Ascending aorta (tissue), 2 donors: ENCODE measurements at places on chromosomes 5 and 9.

DNA sequence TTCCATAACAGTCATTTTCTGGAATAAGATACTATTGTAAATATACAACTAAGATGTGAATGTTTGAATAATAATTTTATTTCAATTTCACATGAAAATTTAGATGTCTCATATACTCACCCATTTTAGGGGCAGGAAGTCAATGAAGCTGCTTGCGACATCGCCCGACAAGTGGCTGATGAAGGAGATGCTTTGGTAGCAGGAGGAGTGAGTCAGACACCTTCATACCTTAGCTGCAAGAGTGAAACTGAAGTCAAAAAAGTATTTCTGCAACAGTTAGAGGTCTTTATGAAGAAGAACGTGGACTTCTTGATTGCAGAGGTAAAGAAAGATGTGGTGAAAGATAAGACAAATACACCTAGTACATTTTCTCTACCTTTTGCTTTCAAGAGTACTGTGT is 8.6 kb downstream of the BHMT start:
- H3K4me3 ChIP-seq = no peak overlapping the region
- no peak for DNase-seq
- no peaks in the 10 kb centered on the region for H3K36me3 ChIP-seq
- no peaks in the 10 kb centered on the region for H3K4me1 ChIP-seq

- H3K27me3 ChIP-seq = no peaks in the 10 kb centered on the region
- no peaks in the 10 kb centered on the region for H3K4me1 ChIP-seq
- H3K4me3 ChIP-seq = no peak overlapping the region
- no peak for DNase-seq
These were observed 120.7 kb upstream of the RASEF start for GRCh38 chr9:83183621-83184020.

DNA sequence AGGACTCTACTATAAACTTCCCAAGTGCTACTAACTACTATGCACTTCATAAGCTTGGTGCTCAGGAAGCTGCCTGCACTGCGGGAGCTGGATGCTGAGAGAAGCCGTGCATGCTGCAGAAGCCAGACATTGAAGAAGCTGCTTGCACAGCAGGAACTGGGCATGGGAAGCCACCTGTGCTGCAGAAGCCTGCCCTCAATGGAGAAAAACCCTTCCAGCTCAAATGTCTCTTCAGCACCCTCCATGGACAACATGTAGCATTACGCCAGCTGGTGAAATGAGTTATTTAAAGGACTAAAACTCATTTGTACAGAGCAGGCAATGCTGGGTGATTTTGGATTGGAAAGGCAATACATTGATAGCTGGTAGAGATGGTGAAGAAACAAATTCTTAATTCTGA is 247.2 kb downstream of the KIF4B start:
- no peak overlapping the region for H3K4me3 ChIP-seq
- no peaks in the 10 kb centered on the region for H3K36me3 ChIP-seq
- no peaks in the 10 kb centered on the region for H3K27me3 ChIP-seq
- H3K27ac ChIP-seq = no peak overlapping the region
- H3K4me1 ChIP-seq = peaks cover 5% of the 10 kb centered on the region

DNA sequence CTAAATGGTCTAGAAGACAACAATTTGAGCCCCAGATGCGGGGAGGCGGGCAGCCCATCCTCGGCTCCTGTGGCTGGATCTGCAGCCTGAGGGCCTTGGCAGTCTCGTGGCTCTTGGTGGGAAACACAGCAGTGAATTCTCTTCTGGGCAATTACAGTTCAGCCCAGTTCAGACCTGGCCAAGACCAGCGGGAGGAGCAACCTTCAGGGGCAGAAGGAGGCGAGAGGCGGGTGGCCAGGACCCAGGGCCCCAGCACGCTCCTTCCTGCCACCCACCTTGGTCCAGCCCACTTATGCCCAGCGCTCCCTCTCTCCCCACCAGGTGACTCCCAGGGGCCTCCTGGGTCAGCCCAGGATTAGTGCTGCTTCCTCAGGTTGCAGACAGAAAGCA is 7.8 kb downstream of the MYMK start:
- H3K4me1 ChIP-seq = peaks cover 4% of the 10 kb centered on the region
- no peaks in the 10 kb centered on the region for H3K27me3 ChIP-seq
- H3K4me3 ChIP-seq = no peak overlapping the region
- H3K36me3 ChIP-seq = no peaks in the 10 kb centered on the region

DNA sequence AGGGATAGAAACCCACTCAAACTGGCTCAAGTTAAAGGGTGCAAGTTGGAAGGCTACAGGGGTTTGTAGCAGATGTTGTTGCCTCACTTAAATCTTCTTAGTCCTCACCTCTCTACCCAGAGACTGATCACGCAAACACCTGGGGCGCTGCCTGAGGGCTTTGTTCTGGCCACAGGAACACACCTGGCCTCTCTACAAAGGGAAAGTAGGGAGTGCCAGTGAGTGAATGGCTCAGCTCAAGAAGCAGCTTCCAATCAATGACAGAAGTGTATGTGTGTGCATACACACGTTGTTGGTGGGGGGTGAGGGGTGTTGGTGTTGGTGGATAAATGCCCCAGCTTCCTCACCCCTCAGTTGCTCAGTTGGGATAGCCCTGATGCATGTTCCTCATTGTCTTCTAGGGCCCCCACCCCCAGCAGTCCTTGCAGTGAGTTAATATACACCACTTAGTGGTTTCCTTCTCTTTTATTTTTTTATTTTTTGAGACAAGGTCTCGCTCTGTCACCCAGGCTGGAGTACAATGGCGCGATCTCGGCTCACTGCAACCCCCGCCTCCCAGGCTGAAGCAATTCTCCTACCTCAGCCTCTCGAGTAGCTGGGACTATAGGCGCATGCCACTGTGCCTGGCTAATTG is 30.6 kb upstream of the CTNNA1 start:
- no peak overlapping the region for H3K27ac ChIP-seq
- H3K4me1 ChIP-seq = peaks cover 5% of the 10 kb centered on the region
- H3K36me3 ChIP-seq = no peaks in the 10 kb centered on the region
- no peaks in the 10 kb centered on the region for H3K27me3 ChIP-seq

GRCh38 chr5:9398227-9398626 is 147.6 kb downstream of the SEMA5A start:
- H3K27ac ChIP-seq = no peak overlapping the region
- no peak overlapping the region for H3K4me3 ChIP-seq
- H3K27me3 ChIP-seq = no peaks in the 10 kb centered on the region
- H3K36me3 ChIP-seq = no peaks in the 10 kb centered on the region

GRCh38 chr9:121350993-121351561 is 19.0 kb downstream of the STOM start:
- H3K36me3 ChIP-seq = peaks cover 56% of the 10 kb centered on the region
- H3K4me3 ChIP-seq = no peak overlapping the region
- H3K27me3 ChIP-seq = no peaks in the 10 kb centered on the region

GRCh38 chr9:127351182-127352166 is 45.5 kb upstream of the SLC2A8 start:
- no peaks in the 10 kb centered on the region for H3K4me1 ChIP-seq
- H3K27me3 ChIP-seq = no peaks in the 10 kb centered on the region
- no peak for DNase-seq
- H3K4me3 ChIP-seq = no peak overlapping the region
- no peak overlapping the region for H3K27ac ChIP-seq

DNA sequence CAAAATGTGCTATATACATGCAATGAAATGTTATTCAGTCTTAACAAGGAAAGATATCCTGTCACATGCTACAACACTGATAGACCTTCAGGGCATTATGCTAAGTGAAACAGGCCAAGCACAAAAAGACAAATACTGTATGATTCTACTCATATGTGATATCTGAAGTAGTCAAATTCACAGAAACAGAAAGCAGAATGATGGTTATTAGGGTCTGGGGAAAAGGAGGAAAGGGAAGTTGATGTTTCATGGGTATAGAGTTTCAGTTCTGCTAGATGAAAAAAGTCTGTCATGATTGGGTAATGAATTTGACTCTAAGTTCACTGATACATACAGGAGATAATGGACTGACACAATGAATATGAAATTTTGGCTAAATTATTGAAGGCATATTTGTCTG is 11.2 kb upstream of the RIC1 start:
- DNase-seq = no peak
- H3K4me3 ChIP-seq = no peak overlapping the region
- no peaks in the 10 kb centered on the region for H3K36me3 ChIP-seq

- peaks cover 11% of the 10 kb centered on the region for H3K4me1 ChIP-seq
- no peak for DNase-seq
- peak overlapping the region; percentile 91 for H3K27ac ChIP-seq
- no peak overlapping the region for H3K4me3 ChIP-seq
These were observed 288.9 kb upstream of the MPDZ start for GRCh38 chr9:13568405-13568804.

- no peaks in the 10 kb centered on the region for H3K4me1 ChIP-seq
- no peak overlapping the region for H3K27ac ChIP-seq
- DNase-seq = no peak
- no peaks in the 10 kb centered on the region for H3K27me3 ChIP-seq
- H3K36me3 ChIP-seq = no peaks in the 10 kb centered on the region
These were observed 1942.4 kb upstream of the WWC1 start for GRCh38 chr5:166349046-166349445.

DNA sequence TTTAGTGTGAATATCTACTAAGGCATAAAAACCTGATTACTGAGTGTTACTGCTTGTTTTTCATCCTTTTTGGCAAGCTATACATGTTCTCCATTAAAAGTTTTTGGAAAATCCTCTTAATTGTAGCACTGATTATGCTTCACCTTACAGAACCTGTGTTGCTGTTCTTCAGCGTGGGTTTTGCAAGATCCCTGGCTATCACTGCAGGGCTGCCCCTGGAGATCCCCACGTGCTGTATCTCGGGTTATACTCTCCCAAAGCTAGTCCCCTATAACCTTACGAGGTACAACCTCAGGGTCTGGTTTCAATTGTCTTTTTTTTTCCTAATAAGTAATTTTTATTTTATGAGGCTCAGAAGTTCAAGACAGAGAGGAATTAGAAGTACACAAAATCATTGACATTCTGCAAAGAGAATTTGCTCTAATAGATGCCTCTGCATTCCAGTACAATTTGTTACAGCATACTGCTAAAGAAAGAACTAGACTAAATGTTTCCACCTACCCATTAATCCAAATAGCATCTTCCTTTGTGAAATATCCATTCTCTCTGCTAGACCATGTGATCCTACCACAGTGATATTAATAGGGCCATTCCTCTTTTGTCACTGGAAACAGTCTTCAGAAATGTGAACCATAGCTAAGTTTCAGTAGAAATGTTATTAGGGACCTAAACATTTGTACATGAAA is 25.8 kb upstream of the CAMK4 start:
- H3K27ac ChIP-seq = no peak overlapping the region
- H3K27me3 ChIP-seq = no peaks in the 10 kb centered on the region
- H3K36me3 ChIP-seq = no peaks in the 10 kb centered on the region
- no peak overlapping the region for H3K4me3 ChIP-seq

DNA sequence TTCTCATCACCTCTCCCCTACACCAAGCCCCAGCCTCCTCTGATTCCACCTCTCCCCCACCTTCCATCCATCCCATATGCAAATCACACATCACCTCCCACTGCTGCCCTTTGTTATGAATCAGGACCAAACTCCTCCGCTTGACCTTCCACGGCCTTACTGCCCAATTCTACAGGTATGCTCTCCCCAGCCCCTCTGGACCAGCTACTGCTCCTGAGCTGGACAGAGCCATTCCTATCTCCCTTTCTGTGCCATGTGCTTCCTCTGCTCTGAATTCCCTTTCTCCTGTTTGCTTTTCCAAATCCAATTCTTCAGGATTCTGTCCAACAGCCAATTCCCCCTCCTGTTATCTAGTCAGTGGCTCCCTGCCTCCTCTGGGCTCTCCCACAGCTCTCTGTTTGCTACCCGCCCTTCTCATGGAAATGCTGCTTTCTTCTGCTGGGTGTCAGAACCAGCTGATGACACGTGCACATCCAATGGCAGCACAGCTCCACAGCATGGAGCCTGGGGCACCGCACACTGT is 8.3 kb downstream of the FABP6 start:
- H3K4me1 ChIP-seq = no peaks in the 10 kb centered on the region
- no peak overlapping the region for H3K4me3 ChIP-seq
- H3K27ac ChIP-seq = no peak overlapping the region
- no peak for DNase-seq

DNA sequence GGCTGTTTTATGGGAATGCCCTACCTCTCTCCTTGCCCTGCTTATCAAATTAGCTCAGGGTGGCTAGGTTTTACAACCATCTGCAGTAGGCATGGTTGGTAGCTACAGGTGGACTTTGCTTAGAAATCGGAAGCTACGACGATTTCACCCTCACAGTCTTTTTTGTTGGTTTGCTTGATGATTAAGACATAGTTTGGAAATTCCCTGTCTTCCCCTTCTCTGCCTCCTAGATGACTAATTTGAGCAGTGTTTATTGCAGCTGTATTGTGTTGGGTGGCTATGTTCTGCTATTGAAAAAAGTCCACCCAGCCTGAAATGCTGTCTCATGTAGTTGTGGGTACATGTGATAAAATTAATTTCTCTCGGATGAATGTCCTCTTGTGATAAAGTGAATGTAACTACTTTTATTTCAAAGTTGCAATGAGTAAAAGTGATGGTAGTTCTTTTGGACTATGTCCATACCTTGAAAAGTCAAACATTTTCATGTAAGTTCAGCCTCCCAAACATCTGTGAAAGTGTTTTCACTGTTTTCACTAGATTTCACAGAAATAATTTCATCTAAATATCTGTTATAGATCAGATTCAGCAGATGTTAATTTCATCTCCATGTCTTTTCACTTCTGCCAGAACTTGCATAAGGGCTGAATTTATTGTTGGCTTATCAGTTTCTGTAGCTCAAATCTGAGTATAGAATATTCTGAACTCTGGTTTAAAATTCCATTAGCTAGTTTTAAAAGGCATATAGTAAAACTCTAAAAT is 37.3 kb upstream of the FYB1 start:
- H3K27me3 ChIP-seq = no peaks in the 10 kb centered on the region
- no peak for DNase-seq
- no peaks in the 10 kb centered on the region for H3K4me1 ChIP-seq
- H3K27ac ChIP-seq = no peak overlapping the region
- H3K36me3 ChIP-seq = no peaks in the 10 kb centered on the region
- no peak overlapping the region for H3K4me3 ChIP-seq

DNA sequence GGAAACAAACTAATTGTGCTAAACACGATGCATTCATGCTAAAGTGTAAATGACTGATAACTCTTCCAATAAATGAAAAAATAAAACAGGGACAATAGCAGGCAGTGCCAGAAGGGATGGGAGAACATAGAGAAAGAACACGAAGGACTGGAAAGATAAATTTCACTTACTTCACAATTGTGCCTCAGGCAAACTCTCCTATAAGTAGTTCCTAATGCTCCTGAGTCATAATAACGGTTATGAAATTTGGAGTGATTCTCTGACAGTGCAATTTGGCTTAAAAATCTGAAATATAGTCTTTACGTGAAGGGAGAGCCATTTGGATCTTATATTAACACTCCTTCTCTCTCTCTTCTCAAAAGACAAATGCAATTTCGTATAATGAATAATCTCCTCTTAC is 2218.5 kb downstream of the MAT2B start:
- no peaks in the 10 kb centered on the region for H3K36me3 ChIP-seq
- no peaks in the 10 kb centered on the region for H3K4me1 ChIP-seq
- H3K27ac ChIP-seq = no peak overlapping the region
- no peak overlapping the region for H3K4me3 ChIP-seq
- H3K27me3 ChIP-seq = no peaks in the 10 kb centered on the region

- DNase-seq = peak; percentile 55
- H3K36me3 ChIP-seq = peaks cover 46% of the 10 kb centered on the region
- H3K4me1 ChIP-seq = no peaks in the 10 kb centered on the region
- no peak overlapping the region for H3K27ac ChIP-seq
- no peak overlapping the region for H3K4me3 ChIP-seq
These were observed 27.1 kb downstream of the RUFY1 start for GRCh38 chr5:179577286-179577960.

- H3K27me3 ChIP-seq = no peaks in the 10 kb centered on the region
- no peaks in the 10 kb centered on the region for H3K4me1 ChIP-seq
- DNase-seq = no peak
- no peak overlapping the region for H3K27ac ChIP-seq
- no peaks in the 10 kb centered on the region for H3K36me3 ChIP-seq
These were observed 65.1 kb upstream of the ZNF366 start for GRCh38 chr5:72572236-72572765.
